Activated CD4-positive, alpha-beta memory T cell treated with anti-CD3 and anti-CD28 coated beads for 36 hours (primary cell): ENCODE measurements at places on chromosomes 1 and 21. TPM values are rescaled to one million over a fixed set of nuclear protein-coding genes. Genes with fewer than 3 reads are reported as not detected.
A peak's percentile ranks its signal among the peaks of the same experiment; 100 is the strongest.

The TRAF3IP3 gene
- 212 TPM for total RNA-seq

The IQCC gene
- 5.2 TPM for total RNA-seq

The CLDN19 gene
- not detected for total RNA-seq

The BTBD19 gene
- total RNA-seq: 38.6 TPM

The IGSF9 gene
- not detected for total RNA-seq

The SCCPDH gene
- 22.5 TPM for total RNA-seq

The KCNJ9 gene
- not detected for total RNA-seq

The SMPDL3B gene
- total RNA-seq: 0.36 TPM

The S100A9 gene
- not detected for total RNA-seq

- H3K36me3 ChIP-seq: no peaks in the 10 kb centered on the region
- H3K27me3 ChIP-seq: no peaks in the 10 kb centered on the region
- no peak overlapping the region for H3K27ac ChIP-seq
- no peaks in the 10 kb centered on the region for H3K4me1 ChIP-seq
Observed at GRCh38 chr21:17334484-17334883, 178.4 kb upstream of the CXADR start.

- H3K36me3 ChIP-seq: no peaks in the 10 kb centered on the region
- DNase-seq: no peak
- no peaks in the 10 kb centered on the region for H3K27me3 ChIP-seq
Observed at GRCh38 chr1:209648931-209649776, 3.1 kb downstream of the LAMB3 start.

DNA sequence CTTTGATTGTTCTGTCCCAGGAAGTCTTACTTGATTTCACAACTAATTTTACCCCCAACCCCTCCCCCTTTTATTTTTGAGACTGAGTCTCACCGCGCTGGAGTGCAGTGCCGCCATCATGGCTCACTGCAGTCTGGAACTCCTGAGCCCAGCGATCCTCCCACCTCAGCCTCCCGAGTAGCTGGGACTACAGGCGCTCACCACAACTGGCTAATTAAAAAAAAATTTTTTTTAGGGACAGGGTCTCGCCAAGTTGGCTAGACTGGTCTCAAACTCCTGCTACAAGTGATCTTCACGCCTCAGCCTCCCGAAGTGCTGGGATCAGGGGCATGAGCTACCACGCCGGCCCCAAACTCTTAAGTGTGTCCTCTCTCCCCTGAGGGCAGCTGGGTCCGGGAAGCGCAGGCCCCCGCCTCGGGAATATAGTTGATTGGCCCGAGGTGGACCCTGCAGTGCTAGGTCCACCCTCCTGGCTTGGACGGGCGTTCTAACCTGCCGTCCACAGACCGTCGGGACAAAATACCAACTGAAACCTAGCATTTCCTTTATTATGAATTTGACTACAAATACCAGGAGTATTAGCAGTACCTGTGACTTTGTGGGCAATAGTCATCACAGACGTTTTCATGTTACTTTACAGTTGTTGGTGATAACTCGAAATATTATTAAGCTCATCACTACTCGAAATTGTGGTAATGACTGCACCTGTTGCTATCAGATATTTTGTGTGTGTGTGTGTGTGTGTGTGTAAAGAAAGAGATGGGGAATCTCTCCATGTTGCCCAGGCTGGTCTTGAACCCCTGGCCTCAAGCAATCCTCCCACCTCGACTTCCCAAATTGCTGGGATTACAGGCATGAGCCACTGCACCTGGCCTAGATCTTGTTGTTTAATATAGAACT lies 642 bp upstream of the PARP1 start:
- peak overlapping the region; percentile 76 for H3K4me3 ChIP-seq
- H3K36me3 ChIP-seq: peaks cover 13% of the 10 kb centered on the region
- peak overlapping the region; percentile 81 for H3K27ac ChIP-seq
- H3K27me3 ChIP-seq: no peaks in the 10 kb centered on the region
- peaks cover 34% of the 10 kb centered on the region for H3K4me1 ChIP-seq

DNA sequence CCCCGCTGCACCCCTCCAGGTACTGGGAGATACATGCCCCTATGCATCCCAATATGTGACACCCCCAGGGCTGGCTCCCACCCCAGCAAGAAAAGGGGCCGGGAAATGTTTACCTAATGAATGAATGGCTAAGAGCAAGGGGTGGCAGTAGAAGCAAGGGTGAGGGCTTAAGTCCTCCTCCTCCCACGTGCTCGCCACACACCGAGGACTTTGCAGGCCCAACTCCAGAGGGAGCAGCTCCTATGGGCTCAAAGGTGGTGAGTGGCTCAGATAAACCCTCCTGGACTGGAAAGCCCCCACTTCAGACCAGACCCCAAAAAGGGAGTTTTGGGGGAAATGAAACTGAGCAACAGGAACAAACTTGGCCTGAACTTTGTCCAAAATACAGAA lies 11.4 kb downstream of the SLC45A3 start:
- DNase-seq: no peak
- peaks cover 3% of the 10 kb centered on the region for H3K4me1 ChIP-seq
- no peaks in the 10 kb centered on the region for H3K36me3 ChIP-seq

DNA sequence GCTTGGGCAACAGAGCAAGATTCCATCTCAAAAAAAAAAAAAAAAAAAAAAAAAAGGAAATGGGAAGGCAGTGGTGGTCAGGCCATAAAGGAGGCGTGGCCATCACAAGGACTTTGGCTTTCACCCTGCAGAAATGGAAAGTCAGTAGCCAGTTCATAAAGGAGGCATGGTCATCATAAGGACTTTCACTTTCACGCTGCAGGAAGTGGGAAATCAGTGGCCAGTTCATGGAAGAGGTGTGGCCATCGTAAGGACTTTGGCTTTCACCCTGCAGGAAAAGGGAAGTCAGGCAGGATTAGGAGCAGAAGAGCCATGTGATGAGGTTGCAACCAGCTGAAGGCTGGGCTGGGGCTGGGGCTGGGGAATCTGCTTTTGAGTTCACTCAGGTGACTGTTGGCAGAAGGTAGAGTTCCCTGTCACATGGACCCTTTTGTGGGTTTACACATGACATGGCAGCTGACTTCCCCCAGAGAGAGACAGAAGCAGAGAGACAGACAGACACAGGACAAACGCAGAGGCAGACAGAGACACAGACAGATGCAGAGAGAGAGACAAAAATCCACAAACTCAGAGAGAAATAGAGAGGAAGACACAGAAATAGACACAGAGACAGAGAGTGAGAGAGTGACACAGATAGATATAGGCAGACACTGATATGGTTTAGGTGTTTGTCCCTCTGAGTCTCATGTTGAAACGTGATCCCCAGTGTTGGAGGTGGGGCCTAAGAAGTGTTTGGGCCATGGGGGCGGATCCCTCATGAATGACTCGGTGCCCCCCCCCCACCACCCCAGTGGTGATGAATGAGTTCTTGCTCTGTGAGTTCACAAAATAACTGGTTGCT lies 263.9 kb upstream of the KAZN start:
- H3K27ac ChIP-seq: no peak overlapping the region
- H3K4me1 ChIP-seq: no peaks in the 10 kb centered on the region
- peak; percentile 10 for DNase-seq
- no peak overlapping the region for H3K4me3 ChIP-seq
- H3K36me3 ChIP-seq: no peaks in the 10 kb centered on the region
- no peaks in the 10 kb centered on the region for H3K27me3 ChIP-seq

- H3K36me3 ChIP-seq: no peaks in the 10 kb centered on the region
- H3K4me1 ChIP-seq: no peaks in the 10 kb centered on the region
- no peaks in the 10 kb centered on the region for H3K27me3 ChIP-seq
- DNase-seq: no peak
- H3K27ac ChIP-seq: no peak overlapping the region
Observed at GRCh38 chr1:219917281-219917680, 11.1 kb downstream of the SLC30A10 start.

- peaks cover 7% of the 10 kb centered on the region for H3K36me3 ChIP-seq
- peaks cover 6% of the 10 kb centered on the region for H3K4me1 ChIP-seq
- no peaks in the 10 kb centered on the region for H3K27me3 ChIP-seq
- H3K4me3 ChIP-seq: no peak overlapping the region
- no peak for DNase-seq
Observed at GRCh38 chr21:38221594-38221993, 35.2 kb upstream of the KCNJ15 start.

- H3K27me3 ChIP-seq: no peaks in the 10 kb centered on the region
- H3K4me1 ChIP-seq: no peaks in the 10 kb centered on the region
- H3K27ac ChIP-seq: no peak overlapping the region
Observed at GRCh38 chr21:40254540-40255465, 387.6 kb downstream of the PCP4 start.

- no peak overlapping the region for H3K27ac ChIP-seq
- H3K27me3 ChIP-seq: no peaks in the 10 kb centered on the region
- peak; percentile 87 for DNase-seq
- peaks cover 7% of the 10 kb centered on the region for H3K4me1 ChIP-seq
- H3K36me3 ChIP-seq: no peaks in the 10 kb centered on the region
- no peak overlapping the region for H3K4me3 ChIP-seq
Observed at GRCh38 chr21:42258150-42258884, 39.4 kb downstream of the ABCG1 start.

GRCh38 chr1:31723828-31724359 lies 20.1 kb upstream of the COL16A1 start:
- peak; percentile 67 for DNase-seq
- no peaks in the 10 kb centered on the region for H3K36me3 ChIP-seq
- H3K27me3 ChIP-seq: peaks cover 10% of the 10 kb centered on the region
- no peak overlapping the region for H3K27ac ChIP-seq
- H3K4me3 ChIP-seq: no peak overlapping the region

DNA sequence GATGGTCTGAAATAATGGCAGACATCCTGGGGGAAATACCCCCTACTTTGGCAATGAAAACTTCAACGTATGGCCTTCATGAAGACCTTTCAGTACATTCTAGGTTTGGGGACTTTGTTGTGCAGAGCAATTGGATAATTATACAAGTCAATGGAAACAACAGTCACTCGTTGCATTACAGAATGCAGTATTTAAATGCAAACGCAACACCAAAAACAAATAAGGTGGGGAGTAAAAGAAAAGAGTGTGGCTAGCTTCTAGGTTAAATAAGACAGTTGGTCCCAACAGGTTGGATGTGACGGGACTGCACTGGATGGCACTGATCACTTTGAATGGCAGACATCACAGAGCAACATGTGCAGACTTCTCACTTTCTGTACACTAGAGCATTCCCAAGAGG lies 358.3 kb upstream of the GREM2 start:
- no peaks in the 10 kb centered on the region for H3K36me3 ChIP-seq
- DNase-seq: no peak
- H3K4me3 ChIP-seq: no peak overlapping the region
- H3K4me1 ChIP-seq: no peaks in the 10 kb centered on the region

DNA sequence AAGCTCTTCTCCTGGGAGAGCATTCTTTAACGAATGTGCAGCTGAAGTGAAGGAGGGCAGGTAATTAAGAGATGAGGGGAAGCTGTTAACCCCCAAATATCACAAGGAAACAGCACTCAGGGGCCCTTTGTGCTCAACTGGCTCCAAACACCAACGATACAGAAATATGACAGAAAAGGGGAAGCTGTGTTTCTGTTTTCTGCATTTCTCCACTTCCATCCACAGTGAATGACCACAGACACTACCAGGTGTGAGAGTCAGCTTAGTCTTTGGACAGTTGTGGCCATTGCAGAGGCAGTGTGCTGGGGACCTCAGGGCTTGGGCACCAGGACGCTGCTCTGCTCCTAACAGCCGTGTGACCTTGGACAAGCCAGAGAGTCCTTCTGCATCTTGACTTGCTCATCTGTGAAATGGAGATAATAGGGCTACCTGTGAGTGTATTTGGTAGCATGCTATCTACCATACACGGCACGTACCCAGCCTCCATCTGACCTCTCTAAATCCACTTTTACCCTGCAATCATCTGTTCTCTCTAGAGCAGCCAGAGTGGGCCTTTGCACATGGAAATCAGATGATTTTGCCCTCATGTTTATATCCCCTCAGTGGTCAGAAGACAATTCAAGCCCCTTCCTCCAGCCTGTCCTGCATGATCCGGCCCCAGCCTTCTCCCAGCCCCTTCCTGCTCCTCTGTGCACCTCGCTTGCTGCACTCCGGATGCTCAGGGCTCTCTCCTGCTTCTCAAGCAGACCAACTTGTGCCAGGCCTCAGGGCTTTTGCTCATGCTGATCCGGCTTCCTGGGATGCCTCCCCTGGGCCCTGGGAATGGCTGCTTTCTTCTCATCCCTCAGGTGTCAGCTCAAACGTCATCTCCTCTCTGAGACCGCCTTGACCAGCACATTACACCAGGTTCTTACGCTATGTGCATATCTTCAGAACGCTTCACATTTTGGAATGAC lies 4.7 kb upstream of the TINAGL1 start:
- no peak overlapping the region for H3K27ac ChIP-seq
- no peak for DNase-seq
- H3K27me3 ChIP-seq: peaks cover 15% of the 10 kb centered on the region
- no peaks in the 10 kb centered on the region for H3K36me3 ChIP-seq

DNA sequence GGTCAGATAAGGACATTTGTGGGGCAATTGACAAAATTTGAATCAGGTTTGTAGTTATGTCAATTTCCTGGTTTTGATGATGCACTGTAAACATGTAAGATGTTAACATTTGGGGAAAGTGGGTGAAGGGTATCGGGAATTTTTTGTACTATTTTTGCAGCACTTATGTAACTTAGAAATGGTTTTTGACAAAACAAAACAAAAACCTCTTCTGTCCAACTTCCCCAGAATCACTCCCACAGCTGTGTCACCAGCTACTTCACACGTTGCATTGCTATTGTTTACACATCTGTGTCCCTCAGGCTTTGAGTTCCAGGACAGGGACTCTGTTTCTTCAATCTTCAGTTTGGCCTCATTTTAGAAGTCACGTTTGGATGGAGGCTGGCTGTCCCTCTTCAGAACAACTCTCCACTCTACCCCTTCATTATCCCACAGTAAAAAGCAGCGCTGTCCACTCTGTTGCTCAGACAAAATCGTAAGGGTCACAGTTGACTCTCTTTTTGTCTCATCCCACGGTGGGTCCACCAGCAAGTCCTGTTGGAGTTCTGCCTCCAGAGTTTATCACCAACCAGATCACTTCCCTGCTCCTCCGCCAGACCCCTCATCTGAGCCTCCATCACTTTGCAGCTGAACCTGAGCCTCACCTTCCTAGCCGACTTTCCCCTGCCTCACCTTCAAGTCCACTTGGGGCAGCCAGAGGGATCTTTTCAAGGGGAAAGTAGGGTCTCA lies 63.2 kb downstream of the NENF start:
- no peak overlapping the region for H3K27ac ChIP-seq
- no peak for DNase-seq
- H3K36me3 ChIP-seq: no peaks in the 10 kb centered on the region

- peaks cover 2% of the 10 kb centered on the region for H3K36me3 ChIP-seq
- H3K27ac ChIP-seq: peak overlapping the region; percentile 29
- DNase-seq: no peak
- peaks cover 6% of the 10 kb centered on the region for H3K27me3 ChIP-seq
- H3K4me3 ChIP-seq: peak overlapping the region; percentile 7
- H3K4me1 ChIP-seq: peaks cover 81% of the 10 kb centered on the region
Observed at GRCh38 chr1:156101880-156102279, 12.6 kb upstream of the LMNA start.

GRCh38 chr1:67713057-67713846 lies 28.3 kb downstream of the GADD45A start:
- no peak for DNase-seq
- H3K27ac ChIP-seq: no peak overlapping the region
- H3K36me3 ChIP-seq: no peaks in the 10 kb centered on the region
- no peaks in the 10 kb centered on the region for H3K4me1 ChIP-seq
- no peak overlapping the region for H3K4me3 ChIP-seq
